ENCODE measurements at places on chromosomes 4 and X.

GRCh38 chrX:10178866-10179463, 22.2 kb downstream of the CLCN4 start:
- DNase-seq = no peak

- peak; percentile 94 for DNase-seq
Measured at GRCh38 chr4:183158062-183158461, 59.0 kb downstream of the WWC2 start.

- DNase-seq = no peak
Measured at GRCh38 chr4:171524903-171525302, 288.3 kb upstream of the GALNTL6 start.

GRCh38 chrX:39564751-39565150, 533.0 kb downstream of the BCOR start:
- DNase-seq = no peak

- DNase-seq = peak; percentile 83
Measured at GRCh38 chr4:85398276-85398675, 76.7 kb upstream of the ARHGAP24 start.

DNA sequence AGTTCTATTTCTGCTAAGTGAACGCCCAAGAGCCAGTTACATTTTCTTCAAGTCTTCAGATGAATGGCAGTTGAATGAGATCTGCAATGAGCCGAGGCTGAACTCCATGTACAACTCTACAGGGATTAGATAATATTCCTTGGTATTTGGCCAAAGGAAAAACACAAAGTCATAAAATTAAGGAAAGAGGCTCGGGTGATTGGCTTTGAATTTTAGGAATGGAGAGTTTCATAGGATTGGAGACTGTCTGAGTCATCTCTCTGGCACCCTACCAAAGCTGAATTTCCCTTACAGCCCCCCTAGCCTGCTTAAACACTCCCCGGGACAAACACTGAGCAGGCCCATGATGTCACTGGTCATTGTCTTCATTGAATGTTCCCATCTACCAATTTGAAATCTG, 188.0 kb upstream of the C1QTNF7 start:
- peak; percentile 84 for DNase-seq

GRCh38 chrX:13028871-13029636, 15.4 kb downstream of the FAM9C start:
- DNase-seq = peak; percentile 81

GRCh38 chrX:20454117-20454516, 187.4 kb upstream of the RPS6KA3 start:
- peak; percentile 48 for DNase-seq

DNA sequence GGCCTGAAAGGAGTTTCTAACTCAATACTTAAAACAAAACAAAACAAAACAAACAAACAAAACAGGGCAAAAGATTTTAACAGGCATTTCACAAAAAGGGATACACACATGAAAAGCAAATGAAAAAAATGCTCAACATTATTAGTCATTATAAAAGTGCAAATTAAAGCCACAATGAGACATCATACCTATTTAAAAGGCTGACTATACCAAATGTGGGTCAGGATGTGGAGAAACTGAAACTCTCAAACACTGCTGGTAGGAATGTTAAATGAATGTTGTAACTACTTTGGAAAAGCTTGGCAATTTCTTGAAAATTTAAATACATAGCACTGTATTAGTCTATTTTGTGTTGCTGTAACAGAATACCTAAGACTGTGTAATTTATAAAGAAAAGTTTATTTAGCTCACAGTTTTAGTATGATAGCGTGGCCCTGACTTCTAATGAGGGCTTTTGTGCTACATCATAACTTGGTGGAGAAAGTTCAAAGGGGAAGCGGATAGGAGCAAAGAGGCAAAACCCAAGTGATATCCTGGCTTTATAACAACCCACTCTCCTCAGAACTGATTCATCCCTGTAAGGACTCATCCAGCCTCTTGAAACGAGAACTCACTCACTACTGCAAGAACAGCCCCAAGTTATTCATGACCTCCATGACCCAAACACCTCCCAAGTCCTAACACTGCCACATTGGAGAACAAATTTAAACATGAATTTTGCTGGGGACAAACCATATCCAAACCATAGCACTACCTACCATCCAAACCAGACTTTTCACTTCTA, 214.0 kb downstream of the TEX11 start:
- no peak for DNase-seq
